Cardiac fibroblast (primary cell): ENCODE measurements at places on chromosomes 7 and 10.

DNA sequence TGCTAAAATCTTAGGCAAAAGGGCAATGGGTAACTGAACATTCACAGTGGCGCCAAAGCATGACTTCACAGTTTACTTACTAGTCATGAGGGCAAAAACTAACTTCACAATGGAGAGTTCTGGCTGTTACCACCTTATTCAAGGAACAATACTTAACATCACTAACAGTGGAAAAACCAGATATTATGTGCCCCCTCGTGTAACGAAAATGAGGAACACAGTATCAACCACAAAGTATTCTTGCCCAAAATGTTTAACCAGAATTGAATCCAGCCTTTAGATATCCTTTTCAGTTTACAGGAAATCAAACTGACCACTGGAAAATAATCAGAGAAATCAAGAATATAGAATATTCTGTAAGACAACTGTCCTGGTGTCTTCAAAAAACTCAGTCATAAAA is 9.5 kb downstream of the C7orf25 start:
- DNase-seq: no peak

- DNase-seq: peak; percentile 73
These were observed 94.5 kb downstream of the HIPK2 start for GRCh38 chr7:139683137-139683921.

- DNase-seq: no peak
These were observed 29.2 kb downstream of the MYPN start for GRCh38 chr10:68138526-68138925.

- DNase-seq: no peak
These were observed 1124.4 kb downstream of the NXPH1 start for GRCh38 chr7:9557853-9558252.

GRCh38 chr7:124426621-124427020 is 339.0 kb downstream of the GPR37 start:
- DNase-seq: no peak

GRCh38 chr7:36245684-36246299 is 92.7 kb downstream of the EEPD1 start:
- DNase-seq: no peak

GRCh38 chr7:12222889-12223579 is 11.9 kb downstream of the TMEM106B start:
- no peak for DNase-seq

DNA sequence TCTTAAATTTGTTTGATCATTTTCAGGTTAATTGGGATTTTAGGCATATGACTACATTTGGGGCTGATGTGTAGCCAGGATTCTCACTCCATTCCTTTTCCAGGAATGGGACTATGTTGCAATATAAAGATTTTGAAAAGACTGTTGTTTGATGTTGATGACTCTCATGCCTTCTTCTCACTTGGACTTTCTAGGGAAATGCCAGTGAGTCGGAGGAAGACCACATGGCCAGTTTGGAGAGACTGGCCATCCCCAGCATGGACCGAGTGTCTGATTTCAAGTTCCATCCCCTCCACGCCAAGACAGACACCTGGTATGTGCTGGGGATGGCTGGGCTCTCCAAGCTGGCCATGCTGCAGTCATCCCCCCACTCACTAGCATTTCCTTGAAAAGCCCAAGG is 5.5 kb downstream of the IGFBP3 start:
- no peak for DNase-seq

GRCh38 chr10:129511086-129511485 is 44.0 kb downstream of the MGMT start:
- no peak for DNase-seq

DNA sequence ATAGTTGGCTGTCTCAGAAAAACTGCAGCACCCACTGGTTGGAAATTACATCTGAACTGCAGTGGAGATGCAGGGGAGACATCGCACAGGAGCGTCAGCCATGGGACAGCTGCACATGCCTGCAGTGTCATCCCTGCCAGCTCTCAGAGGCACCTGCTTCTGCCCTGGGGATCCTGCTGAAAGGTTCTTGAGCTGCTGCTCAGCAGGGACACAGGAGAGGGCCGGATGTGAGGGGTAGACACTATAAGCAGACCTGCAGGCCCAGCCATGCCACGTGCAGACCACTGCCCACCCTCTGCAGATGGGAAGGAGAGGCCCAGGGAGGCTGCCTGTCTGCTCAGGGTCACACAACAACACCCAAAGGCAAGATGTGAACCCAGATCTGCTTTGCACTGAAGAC is 601.4 kb downstream of the DNAJB6 start:
- DNase-seq: no peak

DNA sequence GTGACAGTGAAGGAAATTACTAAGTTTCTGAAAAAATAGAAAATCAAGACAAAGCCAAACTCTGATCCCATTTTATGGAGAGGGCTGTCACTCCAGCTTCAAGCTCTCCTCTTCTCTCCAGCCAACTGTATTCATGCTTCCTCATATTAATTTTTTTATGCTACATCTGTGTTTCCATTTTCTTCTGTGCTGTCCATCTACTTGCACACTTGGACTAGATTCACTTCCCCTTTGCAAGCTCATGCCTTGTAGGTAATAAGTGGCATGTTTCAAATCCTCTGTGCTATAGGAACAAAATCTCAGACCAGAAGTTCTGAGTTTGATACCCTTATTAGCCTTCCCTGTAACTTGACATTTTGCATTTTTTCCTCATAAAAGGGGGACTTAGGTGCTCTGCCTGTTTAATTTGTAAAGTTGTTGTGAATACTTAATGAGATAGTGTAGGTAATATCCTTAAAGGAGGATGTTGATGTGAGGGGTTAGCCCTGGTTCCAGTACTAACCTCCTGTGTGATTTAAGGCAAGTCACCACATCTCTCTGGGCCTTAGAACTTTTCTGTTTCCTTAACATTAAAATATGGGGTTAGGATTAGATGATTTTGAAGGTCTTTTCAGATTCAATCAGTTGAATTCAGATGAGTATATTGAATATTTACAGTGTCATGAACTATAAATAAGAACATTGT is 358.8 kb downstream of the BBS9 start:
- no peak for DNase-seq

GRCh38 chr10:62017491-62017870 is 116.0 kb downstream of the ARID5B start:
- no peak for DNase-seq
